Effector memory CD4-positive, alpha-beta T cell (primary cell): ENCODE measurements at places on chromosomes 2 and 18.
A peak's percentile ranks its signal among the peaks of the same experiment; 100 is the strongest.

DNA sequence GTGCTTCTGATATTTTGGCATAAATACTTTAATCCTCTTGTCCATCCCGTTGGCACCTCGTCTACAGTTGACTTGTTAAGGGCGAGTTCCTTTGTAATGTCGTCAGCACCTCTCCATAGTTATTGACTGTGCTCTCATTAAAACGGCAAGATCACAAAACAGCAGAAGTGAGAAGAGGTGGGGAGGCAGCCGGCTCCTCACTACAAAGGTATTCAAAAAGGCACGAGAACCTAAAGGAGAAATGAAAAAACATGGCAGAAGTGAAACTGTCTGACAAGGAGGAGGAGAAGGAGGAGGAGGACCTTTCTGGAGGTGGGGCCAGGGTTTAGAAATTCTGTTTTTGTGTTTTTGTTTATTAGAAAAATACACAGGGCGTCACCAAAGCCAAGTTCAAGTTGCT is 235.6 kb downstream of the BCL11A start:
- no peak for DNase-seq

DNA sequence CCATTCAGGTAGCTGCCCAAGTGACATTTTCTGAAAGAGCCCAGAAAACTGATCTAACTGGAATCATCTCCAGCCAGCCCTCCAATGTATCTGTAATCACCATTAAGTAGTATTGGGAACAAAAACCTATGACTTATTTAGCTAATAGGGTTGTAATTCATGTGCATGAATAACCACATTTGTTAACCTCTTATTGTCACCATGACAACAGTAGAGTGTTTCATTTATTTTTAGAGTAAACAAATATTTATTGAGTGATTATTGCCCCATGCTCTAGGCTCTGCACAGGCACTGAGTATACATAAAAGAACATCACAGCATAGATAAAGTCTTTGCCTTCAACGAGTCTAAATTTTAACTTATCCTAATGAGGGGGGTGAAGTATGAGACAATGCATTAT is 265.4 kb upstream of the UBE2E3 start:
- no peak for DNase-seq

DNA sequence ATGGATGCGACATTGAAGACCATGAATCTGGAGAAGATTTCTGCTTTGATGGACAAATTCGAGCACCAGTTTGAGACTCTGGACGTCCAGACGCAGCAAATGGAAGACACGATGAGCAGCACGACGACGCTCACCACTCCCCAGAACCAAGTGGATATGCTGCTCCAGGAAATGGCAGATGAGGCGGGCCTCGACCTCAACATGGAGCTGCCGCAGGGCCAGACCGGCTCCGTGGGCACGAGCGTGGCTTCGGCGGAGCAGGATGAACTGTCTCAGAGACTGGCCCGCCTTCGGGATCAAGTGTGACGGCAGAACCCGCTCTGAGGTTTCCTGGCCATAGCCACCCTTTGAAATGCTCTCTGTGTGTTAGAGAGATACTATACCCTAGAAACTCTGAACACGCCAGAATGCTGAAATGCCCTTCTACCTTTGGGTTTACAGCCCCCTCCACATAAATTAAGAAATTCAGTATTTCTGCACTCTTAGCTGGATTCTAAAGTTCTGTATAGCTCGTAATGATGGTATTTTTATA is 659 bp downstream of the CHMP1B start:
- DNase-seq, result peak; percentile 45

- no peak for DNase-seq
These were observed 1337.2 kb upstream of the NXPH2 start for GRCh38 chr2:140117386-140117785.

DNA sequence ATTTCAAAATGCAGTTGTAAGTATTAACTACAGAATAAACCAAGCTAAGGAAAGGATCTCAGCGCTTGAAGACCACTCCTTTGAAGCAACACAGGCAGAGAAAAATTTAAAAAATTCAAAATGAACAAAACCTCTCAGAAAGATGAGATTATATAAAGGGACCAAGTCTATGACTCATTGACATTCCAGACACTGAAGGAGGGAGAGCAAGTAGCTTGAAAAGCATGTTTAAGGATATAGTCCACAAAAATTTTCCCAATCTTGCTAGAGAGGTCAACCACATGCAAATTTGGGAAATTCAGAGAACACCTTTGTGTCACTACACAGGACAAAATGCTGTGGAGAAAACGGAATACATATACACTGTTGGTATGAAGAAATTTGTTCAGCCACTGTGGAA is 112.6 kb upstream of the MC4R start:
- DNase-seq, result no peak
